ENCODE measurements at places on chromosomes 7 and 10.

- no peak for DNase-seq
These were observed 138.1 kb downstream of the HERPUD2 start for GRCh38 chr7:35556515-35557471.

- peak; percentile 50 for DNase-seq
These were observed 942 bp upstream of the KIAA1217 start for GRCh38 chr10:24207781-24208611.

GRCh38 chr10:72043016-72043834 is 45.1 kb downstream of the SPOCK2 start:
- DNase-seq = no peak

DNA sequence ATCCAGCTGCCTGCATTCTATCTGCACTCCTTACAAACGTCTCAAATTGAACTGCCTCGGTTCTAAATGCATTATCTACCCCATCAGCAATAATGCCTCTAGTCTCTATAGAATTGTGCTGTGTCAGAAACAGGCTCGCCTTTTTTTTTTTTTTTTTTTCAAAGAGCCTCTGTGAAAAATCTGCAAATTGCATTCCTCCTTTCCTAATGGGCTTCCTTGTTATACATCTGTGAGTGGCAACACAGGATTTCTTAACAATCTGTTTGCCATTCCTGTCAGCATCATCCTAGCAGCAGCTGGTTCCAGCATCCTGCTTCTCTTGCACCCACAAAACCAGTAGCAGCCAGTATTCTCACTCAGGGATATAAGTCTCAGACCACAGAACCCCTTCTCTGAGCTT is 413.5 kb upstream of the SEMA3D start:
- no peak for DNase-seq

All from SJSA1 (cell line).